Naive thymus-derived CD4-positive, alpha-beta T cell (primary cell): ENCODE measurements at places on chromosomes 2 and 18. TPM values are rescaled to one million over a fixed set of nuclear protein-coding genes. Genes with fewer than 3 reads are reported as not detected.

DNA sequence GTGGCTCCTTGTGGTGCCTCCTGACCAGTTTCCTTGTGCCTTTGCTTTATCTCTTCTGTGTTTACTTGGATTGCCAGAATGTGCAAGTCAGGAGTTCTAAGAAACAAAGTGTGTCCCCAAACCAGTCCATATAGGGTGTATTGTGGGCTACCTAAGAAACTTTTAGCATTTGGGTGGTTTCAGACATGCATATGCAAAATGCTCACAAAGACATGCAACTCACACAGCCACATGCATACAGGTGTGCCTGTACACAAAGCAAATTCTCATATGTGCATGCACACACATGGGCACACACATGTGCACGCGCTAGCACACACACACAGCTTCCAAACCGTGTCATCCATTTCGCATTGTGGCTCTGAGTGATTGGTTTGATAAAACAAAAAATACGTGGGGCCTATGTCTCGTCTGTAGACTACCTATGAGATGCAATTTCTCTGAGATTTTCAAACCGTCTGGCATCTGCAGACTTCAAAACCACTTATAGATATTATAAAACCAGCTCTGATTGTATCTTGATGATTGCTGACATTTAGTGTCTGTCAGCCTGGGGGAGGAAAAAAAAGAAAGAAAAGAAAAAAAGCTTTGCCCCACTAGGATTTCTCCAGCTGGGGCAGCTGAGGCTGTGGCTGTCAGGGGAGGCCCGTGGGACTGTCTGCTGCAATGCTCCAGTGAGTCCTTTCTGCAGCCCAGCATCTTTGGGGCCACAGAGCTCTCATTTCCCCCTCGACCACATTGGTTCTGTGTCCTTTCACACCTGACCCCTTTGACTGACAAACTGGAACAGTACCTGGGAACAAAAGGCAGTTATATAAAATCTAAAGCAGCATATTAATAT is 556.1 kb downstream of the CMPK2 start:
- no peaks in the 10 kb centered on the region for H3K27me3 ChIP-seq
- DNase-seq: no peak
- H3K4me3 ChIP-seq: no peak overlapping the region
- no peak overlapping the region for H3K27ac ChIP-seq

DNA sequence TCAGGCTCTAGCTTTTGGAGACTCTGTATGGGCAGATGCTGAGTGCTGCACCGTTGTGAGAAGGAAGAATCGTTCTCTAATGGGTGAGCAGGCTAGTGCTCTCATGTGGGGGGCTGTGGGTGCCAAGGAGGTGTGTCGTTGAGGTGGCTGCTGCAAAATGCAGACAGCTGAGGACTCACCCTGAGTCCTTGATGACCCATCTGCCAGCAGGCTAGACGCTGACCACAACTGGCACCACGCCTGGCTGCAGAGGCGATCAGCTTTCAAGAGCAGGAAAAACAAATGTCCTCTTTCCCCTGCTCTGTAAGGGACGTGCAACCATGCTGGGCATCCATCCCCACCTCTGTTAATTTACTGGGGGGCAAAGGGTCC is 48.2 kb downstream of the HAUS1 start:
- H3K36me3 ChIP-seq: no peaks in the 10 kb centered on the region
- no peak overlapping the region for H3K4me3 ChIP-seq
- H3K4me1 ChIP-seq: peaks cover 49% of the 10 kb centered on the region
- no peak overlapping the region for H3K27ac ChIP-seq

- no peaks in the 10 kb centered on the region for H3K27me3 ChIP-seq
- H3K27ac ChIP-seq: no peak overlapping the region
- H3K4me1 ChIP-seq: no peaks in the 10 kb centered on the region
- H3K36me3 ChIP-seq: no peaks in the 10 kb centered on the region
- no peak for DNase-seq
Observed at GRCh38 chr18:7609617-7610016, 42.5 kb downstream of the PTPRM start.

DNA sequence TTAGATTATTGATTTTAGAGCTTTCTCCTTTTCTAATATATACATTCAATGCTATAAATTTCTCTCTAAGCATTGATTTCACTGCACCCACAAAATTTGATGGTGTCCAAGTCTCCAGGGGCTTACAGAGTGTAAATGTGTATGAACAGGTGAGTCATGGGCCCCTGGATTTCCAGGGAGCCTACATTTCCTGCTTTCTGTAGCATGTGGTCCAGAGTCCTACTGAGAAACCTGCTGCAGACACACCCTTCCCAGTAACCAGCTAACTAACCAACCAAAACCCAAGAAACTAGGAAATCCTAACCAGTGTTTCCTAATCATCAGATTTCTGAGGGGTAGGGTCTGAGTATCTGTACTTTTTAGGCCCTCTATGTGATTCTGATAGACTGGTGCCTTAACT is 39.5 kb upstream of the TANC1 start:
- no peak for DNase-seq
- H3K27ac ChIP-seq: no peak overlapping the region
- H3K4me1 ChIP-seq: no peaks in the 10 kb centered on the region
- no peak overlapping the region for H3K4me3 ChIP-seq

DNA sequence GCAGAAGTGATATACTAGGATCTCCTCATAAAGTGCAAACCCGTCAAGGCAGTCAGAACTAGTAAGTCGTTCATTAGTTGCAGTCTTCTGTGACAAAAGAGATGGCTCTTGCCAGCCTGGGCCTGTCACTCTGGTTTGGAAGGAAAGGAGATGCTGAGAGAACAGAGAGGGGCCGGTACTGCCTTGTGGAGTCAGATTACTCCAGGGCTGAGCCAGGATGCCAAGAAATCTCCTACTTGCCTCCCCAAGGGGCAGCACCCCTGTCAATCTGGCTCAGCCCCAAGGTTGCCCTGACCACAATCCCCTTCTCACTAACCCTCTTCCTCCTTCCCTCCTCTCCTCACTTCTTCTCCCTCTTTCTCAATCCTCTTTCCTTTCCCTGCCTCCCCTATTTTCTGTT is 62.9 kb upstream of the ASPRV1 start:
- H3K27ac ChIP-seq: no peak overlapping the region
- no peaks in the 10 kb centered on the region for H3K27me3 ChIP-seq

- DNase-seq: no peak
- H3K4me1 ChIP-seq: no peaks in the 10 kb centered on the region
- no peaks in the 10 kb centered on the region for H3K36me3 ChIP-seq
- H3K27me3 ChIP-seq: no peaks in the 10 kb centered on the region
- no peak overlapping the region for H3K27ac ChIP-seq
Observed at GRCh38 chr2:146890491-146890890, 954.3 kb upstream of the ACVR2A start.

DNA sequence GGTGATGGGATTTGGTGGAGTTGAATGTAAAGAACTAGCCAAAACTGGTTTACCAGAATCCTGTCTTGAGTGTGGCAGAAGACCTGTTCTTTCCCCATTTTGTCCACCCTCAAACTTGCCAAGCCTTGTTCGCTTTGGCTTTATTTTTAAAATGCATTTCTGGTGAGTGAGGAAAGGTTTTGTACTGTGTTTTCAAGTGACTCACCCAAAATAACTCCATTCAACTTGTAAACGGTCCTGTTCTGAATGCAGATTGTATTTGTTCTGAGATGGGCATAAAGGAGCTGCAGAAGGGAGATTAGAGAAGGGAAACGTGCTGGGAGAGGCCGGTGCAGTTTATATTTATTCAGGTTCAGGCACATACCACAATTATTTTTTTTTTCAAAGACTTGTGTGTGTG is 5.3 kb upstream of the ITPRID2 start:
- H3K4me1 ChIP-seq: no peaks in the 10 kb centered on the region
- no peaks in the 10 kb centered on the region for H3K27me3 ChIP-seq
- H3K4me3 ChIP-seq: no peak overlapping the region

DNA sequence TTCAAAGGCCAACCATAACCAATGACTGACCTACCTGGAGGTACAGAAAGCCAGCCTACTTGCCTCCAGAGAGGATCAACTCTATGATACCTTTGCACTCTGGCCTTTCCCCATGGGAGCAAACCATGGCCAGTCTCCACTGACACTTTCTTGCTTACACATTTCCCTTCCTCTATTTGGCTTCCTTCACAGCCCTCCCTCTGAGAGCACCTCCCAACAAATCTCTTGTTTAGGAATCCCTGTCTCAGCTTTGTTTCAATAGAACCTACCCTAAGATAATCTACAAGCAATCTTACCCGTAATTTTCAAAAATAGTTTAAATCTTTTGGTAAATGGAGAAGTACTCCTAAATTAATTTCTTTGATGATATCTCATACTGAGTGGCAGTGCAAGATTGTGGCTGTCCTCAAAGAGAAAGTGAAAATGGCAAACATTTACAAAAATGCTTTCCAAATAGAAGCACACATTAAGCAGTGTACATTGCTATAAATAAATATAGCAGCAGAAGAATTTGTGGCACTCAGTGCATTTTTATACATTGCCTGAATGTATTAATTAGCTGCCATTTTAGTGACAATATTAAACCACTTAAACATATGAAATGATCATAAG is 140.6 kb downstream of the CCDC148 start:
- H3K27ac ChIP-seq: no peak overlapping the region
- no peaks in the 10 kb centered on the region for H3K27me3 ChIP-seq
- H3K4me3 ChIP-seq: no peak overlapping the region
- DNase-seq: no peak
- no peaks in the 10 kb centered on the region for H3K4me1 ChIP-seq

DNA sequence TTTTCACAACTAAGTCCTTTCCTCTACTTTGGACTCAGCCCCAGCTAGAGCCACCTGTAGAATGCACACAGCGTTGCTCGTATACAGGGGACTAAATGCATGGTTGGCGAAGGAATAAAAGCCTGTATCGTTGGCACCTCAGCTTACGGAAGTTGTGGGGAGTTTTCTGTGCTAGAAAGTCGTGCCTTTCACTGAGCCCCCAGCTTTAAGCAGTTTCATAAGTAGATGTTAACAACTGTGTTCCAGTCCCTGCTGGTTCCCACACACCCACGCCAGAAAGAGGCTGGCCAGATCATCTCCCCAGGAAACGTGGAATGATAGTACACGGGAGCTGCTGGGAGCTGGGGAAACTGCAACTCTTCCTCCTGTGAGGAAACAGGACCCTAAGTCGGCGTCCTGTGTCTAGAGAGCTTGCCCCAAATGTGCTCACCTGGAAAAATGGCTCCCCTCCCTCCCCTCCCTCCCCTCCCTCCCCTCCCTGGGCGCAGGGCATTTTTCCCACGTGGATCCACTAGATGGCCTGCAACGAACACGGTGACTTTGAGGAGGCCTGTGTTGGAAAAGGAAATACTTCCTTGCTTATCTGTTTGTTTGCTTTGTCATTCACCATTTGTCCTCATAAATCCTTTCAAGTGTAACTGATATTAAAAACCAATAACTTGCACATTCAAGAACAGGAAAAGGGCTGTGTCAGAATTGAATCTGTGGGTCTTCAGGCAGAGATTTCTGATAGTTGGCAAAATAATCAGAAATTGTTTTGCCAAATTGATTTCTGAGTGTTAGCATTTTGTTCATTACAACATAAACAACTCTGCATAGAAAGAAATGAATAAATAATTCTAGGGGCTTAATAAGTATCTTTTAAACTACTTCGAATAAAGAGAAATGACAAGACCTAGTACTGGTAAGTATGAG is 43.9 kb upstream of the RFX8 start:
- peaks cover 6% of the 10 kb centered on the region for H3K4me1 ChIP-seq
- H3K27me3 ChIP-seq: no peaks in the 10 kb centered on the region
- H3K36me3 ChIP-seq: no peaks in the 10 kb centered on the region
- H3K4me3 ChIP-seq: no peak overlapping the region

- no peaks in the 10 kb centered on the region for H3K27me3 ChIP-seq
- H3K4me1 ChIP-seq: peaks cover 21% of the 10 kb centered on the region
- no peak overlapping the region for H3K27ac ChIP-seq
- DNase-seq: peak; percentile 55
Observed at GRCh38 chr18:79438898-79439627, 43.3 kb downstream of the NFATC1 start.

- H3K4me1 ChIP-seq: no peaks in the 10 kb centered on the region
- no peak within 1 kb of the TSS for H3K27ac ChIP-seq
- no peaks in the 10 kb centered on the region for H3K27me3 ChIP-seq
- no peak within 1 kb of the TSS for H3K4me3 ChIP-seq
- no peak for DNase-seq
Observed at GRCh38 chr18:74457043-74457724, at the start of gene DIPK1C. Gene DIPK1C (minus strand): TSS chr18:74457308. CDS start chr18:74457259, 49 bp downstream.

- no peak overlapping the region for H3K27ac ChIP-seq
- peak; percentile 24 for DNase-seq
- no peaks in the 10 kb centered on the region for H3K36me3 ChIP-seq
- H3K27me3 ChIP-seq: no peaks in the 10 kb centered on the region
- no peaks in the 10 kb centered on the region for H3K4me1 ChIP-seq
- H3K4me3 ChIP-seq: no peak overlapping the region
Observed at GRCh38 chr18:45621061-45621511, 5.8 kb downstream of the SLC14A2 start.

DNA sequence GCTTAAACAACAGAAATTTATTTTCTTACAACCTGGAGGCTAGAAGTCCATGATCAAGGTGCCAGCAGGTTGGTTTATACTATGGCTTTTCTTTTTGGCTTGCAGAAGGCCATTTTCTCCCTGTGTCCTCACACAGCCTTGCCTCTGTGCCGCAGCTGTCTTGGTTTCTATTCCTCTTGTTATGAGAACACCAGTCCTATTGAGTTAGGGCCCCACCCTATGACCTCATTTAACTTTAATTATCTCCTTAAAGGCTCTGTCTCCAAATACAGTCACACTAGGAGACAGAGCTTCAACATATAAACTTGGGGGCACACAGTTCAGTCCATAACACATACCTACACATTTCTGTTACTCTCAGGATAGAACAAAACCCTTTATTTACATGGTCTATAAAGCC is 17.3 kb upstream of the RHOB start:
- no peaks in the 10 kb centered on the region for H3K36me3 ChIP-seq
- H3K4me1 ChIP-seq: peaks cover 5% of the 10 kb centered on the region
- DNase-seq: no peak
- no peak overlapping the region for H3K4me3 ChIP-seq
- no peaks in the 10 kb centered on the region for H3K27me3 ChIP-seq
- H3K27ac ChIP-seq: no peak overlapping the region

GRCh38 chr2:157903626-157904025 is 27.5 kb upstream of the ACVR1 start:
- H3K4me1 ChIP-seq: peaks cover 27% of the 10 kb centered on the region
- DNase-seq: no peak
- H3K36me3 ChIP-seq: no peaks in the 10 kb centered on the region
- H3K4me3 ChIP-seq: no peak overlapping the region
- no peaks in the 10 kb centered on the region for H3K27me3 ChIP-seq
- H3K27ac ChIP-seq: no peak overlapping the region

DNA sequence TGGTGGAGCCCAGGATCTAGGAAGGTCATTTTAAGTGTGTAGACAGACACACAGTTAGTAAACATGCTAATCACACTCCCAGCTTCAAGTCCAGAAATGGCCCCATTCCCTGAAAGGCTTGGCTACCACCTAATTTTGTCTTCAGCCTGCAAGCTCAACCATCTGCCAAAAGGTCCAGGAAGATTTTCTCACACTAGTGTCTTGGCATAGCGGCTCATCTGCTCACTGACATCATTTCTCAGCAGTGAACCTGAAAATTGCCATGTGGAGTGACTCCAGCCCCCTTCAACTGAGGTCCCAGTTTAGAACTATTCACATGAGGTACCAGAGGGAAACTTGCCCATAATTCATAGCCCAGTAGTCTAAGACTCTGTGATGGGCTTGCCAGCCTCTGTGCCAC is 748.9 kb downstream of the LRP1B start:
- DNase-seq: no peak
- no peak overlapping the region for H3K4me3 ChIP-seq
- no peaks in the 10 kb centered on the region for H3K27me3 ChIP-seq
- H3K36me3 ChIP-seq: no peaks in the 10 kb centered on the region

CXCR1 gene
- polyA plus RNA-seq: 0.20 TPM

POMC gene
- 7.9 TPM for polyA plus RNA-seq

EPB41L3 gene
- polyA plus RNA-seq: 5.6 TPM

UGT1A5 gene
- not detected for polyA plus RNA-seq

AGAP1 gene
- not detected for polyA plus RNA-seq

ALPI gene
- polyA plus RNA-seq: not detected

ZDBF2 gene
- polyA plus RNA-seq: 4.4 TPM

IL36RN gene
- not detected for polyA plus RNA-seq

SERPINB10 gene
- polyA plus RNA-seq: not detected

UBXN2A gene
- polyA plus RNA-seq: 9.2 TPM

HMSD gene
- not detected for polyA plus RNA-seq

LCT gene
- polyA plus RNA-seq: not detected
